ENCODE measurements at places on chromosomes 1 and 21.

GRCh38 chr21:42343101-42343500 lies 7.7 kb downstream of the TFF2 start:
- no peak for DNase-seq

GRCh38 chr1:70436622-70437251 lies 25.7 kb downstream of the CTH start:
- DNase-seq, result no peak

- DNase-seq, result no peak
Observed at GRCh38 chr1:218364028-218364710, 19.0 kb downstream of the TGFB2 start.

- no peak for DNase-seq
Observed at GRCh38 chr1:84827976-84828375, 65.0 kb downstream of the LPAR3 start.

- DNase-seq, result no peak
Observed at GRCh38 chr1:21517660-21518480, 8.6 kb downstream of the ALPL start.
